Stimulated activated CD4-positive, alpha-beta T cell treated with anti-CD3 and anti-CD28 coated beads, Interleukin-1b, Interleukin-23, amount 100 ng/mL, for 24 hours (primary cell): ENCODE measurements at places on chromosomes 11 and 22.

DNA sequence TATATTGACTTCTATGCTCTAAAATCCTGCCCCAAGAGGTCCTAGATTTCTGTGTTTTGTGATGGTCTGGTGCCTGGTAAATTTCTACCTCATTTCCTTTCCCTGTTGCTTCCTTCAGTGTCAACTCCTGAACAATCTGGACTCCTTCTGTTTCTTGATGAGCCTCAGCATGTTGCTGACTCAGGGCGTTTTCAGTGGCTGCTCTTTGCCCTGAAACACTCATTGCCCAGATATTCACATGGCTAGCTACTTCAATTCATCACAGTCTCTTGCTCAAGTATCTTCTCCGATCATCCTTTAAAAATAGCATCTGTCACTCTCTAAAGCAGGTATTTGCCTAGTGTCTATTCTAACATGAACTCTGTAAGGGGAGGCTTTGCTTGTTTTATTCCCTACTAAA, 526.3 kb upstream of the RAG2 start:
- no peak for DNase-seq

- no peak for DNase-seq
These were observed 9.0 kb downstream of the OR8A1 start for GRCh38 chr11:124578761-124579160.

DNA sequence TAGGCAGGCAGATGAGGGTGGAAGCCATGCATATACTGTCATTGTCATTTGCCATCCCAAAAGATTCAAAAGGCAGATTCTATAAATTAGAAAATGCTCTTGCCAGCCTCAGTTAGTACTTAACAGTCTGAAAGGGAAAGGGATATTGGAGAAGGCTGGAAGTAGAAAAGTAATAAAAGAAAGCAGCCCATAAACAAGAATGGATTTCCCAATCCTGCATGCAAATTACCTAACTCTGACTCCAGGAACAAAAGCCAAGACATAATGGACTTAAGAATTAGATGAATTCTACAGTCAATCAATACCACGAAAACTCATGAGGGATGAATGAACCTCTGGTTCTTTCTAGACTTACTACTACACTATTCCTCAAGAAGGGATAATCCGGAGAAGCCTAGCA, 5.9 kb downstream of the PAK1 start:
- DNase-seq = no peak

DNA sequence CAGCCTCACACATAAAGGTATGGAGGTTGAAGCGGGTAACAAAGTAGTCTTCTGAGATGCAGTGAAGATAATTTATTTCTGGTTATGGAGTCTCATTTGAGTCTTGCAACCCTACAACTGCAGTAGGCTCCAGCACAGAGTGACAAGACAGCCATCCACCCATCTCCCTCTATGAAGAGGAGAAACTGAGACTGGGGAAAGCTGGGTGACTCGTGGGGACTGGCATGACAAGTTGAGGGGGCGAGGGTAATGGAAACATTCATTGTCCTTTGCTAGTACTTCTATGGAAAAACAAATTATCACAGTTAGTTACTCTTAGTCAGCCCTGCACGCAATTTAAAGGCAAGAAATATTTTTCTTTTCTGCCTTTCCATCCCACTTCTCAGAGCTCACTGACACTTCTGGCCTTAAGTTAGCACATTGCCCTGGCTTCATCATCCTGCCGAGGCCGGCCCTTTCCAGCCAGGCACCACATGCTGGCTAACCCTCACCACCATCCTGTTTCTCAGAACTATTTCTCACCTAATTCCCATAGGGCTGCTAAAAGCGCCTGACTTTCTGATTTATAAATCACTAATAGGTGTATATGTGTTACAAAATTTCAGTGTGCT, 361.1 kb downstream of the ETS1 start:
- peak; percentile 17 for DNase-seq

- no peak for DNase-seq
These were observed 3.7 kb downstream of the IL2RB start for GRCh38 chr22:37146051-37146385.

DNA sequence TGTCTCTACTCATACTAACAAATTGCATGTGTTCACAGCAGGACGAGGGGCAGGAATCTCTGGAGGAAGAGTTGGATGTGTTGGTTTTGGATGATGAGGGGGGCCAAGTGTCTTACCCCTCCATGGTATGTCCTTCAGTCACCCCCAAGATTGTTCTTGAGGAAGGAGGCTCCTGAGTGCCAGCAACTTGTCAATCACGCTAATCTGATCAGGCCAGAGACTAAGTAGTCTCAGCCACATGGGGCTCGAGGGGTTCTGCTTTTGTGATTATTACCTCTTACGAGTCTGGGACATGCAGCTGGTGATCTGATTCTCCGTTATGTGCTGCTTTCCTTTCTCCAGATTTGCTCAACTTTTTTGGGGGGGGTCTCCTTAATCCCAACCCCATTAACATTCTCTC, 54.3 kb downstream of the CTNND1 start:
- DNase-seq = no peak

DNA sequence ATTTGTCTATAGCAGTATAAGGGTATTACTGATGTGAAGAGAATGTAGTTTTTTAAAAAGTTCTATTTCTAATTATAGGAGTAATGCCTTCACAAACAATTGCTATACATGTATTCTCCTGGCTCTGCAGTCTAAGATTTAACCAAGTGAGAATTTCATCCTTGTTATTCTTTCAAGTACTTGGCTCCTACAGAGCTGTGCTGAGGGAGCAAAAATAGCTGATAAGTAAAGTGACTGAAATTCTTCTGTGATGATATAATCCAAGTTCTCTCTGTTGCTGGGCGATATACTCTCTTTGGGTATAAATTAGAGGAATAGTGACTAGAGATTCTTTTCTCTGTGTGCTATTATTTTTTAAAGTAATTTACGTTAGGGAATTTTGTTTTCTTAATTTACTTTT, 68.0 kb downstream of the PGR start:
- no peak for DNase-seq

GRCh38 chr11:28514391-28514790, 406.2 kb downstream of the METTL15 start:
- DNase-seq = no peak
